Activated CD8-positive, alpha-beta memory T cell treated with anti-CD3 and anti-CD28 coated beads, Interleukin-2, amount 10 ng/mL, durations not matched to agents 7 days and 5 days (primary cell): ENCODE measurements at places on chromosomes 13 and 19. TPM values are rescaled to one million over a fixed set of nuclear protein-coding genes. Genes with fewer than 3 reads are reported as not detected.

The PLPP2 gene
- not detected for total RNA-seq

The IRGC gene
- total RNA-seq: not detected

The KLK4 gene
- not detected for total RNA-seq

DNA sequence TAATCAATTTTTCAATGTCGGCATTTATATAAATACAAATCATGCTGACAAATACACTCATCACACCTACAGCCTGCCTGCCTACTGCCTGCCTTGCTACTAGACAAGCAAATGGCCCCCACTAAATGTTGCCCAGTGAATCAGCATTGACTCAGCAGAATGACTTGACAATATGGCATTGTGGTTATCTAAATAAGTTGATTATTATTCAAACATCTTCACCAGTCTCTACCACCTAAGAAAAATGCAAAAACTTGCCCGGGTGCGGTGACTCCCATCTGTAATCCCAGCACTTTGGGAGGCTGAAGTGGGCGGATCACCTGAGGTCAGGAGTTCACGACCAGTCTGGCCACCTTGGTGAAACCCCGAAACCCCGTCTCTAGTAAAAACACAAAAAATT is 296.1 kb downstream of the PCDH9 start:
- DNase-seq: no peak

DNA sequence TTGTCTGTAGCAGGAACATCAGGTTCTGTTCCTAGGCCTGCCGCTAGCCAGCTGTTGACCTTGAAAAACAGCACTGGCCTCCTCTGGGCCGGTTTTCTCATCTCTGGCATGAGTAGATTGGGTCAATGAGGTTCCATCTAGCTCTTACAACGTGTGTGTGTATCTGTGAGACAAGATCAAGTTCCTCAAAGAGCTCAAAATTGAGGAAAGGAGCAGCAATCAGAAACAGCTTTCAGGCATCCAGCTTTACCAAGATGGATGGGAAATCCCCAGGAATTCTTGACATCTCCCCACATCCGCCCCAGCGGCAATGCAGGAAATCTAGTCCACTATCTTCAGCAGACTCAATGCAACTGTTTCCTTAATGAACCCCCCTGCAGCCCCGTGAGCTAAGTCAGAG is 4.9 kb downstream of the FLT1 start:
- no peak for DNase-seq
